ENCODE measurements at places on chromosomes 4 and X.

DNA sequence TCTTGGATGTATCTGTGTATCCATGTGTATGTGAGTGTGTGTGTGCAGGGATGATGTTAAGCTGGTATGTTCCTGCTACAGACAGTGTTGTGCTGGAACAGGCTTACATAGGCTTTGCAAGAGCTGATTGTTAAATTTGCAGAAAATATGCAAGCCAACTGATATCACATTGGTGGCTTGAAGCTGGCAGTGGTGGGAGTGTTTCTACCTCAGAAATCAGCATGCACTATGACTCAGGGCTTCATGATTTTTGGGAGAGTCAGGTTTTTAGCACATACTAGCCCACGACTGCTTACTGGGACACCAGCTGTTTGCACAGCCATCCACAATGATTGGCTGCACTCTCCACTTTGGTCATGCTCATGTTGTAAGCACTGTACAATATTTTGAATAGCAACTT is 261.8 kb downstream of the DHX15 start:
- H3K36me3 ChIP-seq: no peaks in the 10 kb centered on the region
- no peaks in the 10 kb centered on the region for H3K4me1 ChIP-seq
- H3K4me3 ChIP-seq: no peak overlapping the region
- H3K27me3 ChIP-seq: peaks cover 43% of the 10 kb centered on the region
- H3K27ac ChIP-seq: no peak overlapping the region

DNA sequence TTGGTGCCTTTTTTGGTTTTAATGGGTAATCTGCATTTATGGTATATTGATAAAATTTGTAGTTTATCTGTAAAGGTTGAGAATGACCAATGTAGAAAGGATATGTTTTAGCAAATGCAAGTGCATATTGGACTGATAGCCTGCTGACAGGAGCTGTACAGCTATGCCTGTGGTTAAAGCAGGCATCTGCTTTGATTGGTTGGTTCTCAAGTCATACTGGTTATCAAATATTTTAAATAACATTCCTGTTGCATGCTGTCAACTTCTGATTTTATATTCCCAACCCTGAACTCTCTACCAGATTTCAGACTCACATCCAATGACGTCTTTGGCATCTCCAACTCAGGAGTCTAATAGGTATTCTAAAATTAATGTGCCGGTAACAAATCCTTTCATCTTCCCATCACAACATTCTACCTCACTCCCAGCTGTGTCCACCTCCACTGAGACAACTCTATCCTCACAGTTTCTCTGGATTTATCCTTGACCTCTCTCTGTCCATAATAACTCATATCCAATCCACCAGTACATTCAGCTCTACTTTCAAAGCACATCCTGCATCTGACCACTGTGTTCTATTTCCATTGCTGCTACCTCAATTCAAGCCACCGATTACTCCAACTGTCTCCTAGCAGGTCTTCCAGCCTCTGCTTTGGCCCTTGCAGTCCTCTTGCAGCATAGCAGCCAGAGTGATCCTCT is 125.7 kb downstream of the CAMK2D start:
- H3K4me3 ChIP-seq: no peak overlapping the region
- no peaks in the 10 kb centered on the region for H3K36me3 ChIP-seq
- no peaks in the 10 kb centered on the region for H3K27me3 ChIP-seq
- DNase-seq: no peak
- H3K4me1 ChIP-seq: no peaks in the 10 kb centered on the region
- H3K27ac ChIP-seq: no peak overlapping the region

- H3K27me3 ChIP-seq: no peaks in the 10 kb centered on the region
- no peaks in the 10 kb centered on the region for H3K36me3 ChIP-seq
- H3K4me3 ChIP-seq: no peak overlapping the region
- no peak overlapping the region for H3K27ac ChIP-seq
Measured at GRCh38 chr4:23134331-23134730, 441.6 kb downstream of the GBA3 start.

DNA sequence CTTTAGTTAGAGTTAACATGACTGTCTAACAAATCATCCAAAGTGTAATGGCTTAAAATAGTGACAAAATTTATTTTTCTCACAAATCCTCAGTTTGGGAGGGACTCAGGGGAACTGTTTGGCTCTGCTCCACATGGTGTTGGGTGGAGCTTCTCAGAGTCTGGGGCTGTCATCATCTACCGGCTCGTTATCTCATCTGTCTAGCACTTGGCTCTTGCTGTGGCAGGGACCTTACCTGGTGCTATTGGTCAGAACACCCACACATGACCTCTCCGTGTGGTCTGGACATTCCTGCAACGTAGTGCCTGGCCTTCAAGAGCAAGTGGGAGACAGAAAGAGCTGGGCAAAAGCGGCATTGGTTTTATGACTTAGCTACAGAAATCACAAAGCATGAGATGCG is 866.9 kb upstream of the FRG1 start:
- no peaks in the 10 kb centered on the region for H3K4me1 ChIP-seq
- H3K27me3 ChIP-seq: peaks cover 7% of the 10 kb centered on the region
- H3K4me3 ChIP-seq: no peak overlapping the region
- no peaks in the 10 kb centered on the region for H3K36me3 ChIP-seq

DNA sequence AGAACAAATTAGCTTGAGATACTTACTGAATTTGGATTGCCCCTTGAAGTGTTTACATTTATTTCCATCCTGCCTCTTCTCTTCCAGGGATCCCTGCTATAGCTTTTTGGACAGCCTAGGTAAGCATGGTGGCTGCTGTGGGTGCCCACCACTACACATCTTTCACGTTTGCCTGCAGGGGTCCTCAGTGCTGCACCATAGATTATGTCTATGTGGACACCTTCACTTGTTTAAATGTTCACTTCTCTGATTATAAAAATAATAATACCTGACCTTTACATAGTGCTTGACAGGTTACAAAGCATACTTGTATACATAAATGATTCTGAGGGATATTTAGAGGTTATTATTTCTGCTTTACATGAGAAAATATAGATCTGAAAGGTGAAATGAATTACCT is 67.9 kb upstream of the SLC4A4 start:
- no peaks in the 10 kb centered on the region for H3K36me3 ChIP-seq
- H3K27me3 ChIP-seq: no peaks in the 10 kb centered on the region
- no peak overlapping the region for H3K4me3 ChIP-seq
- peak; percentile 35 for DNase-seq

GRCh38 chrX:39550795-39551361 is 546.9 kb downstream of the BCOR start:
- no peak for DNase-seq
- peaks cover 17% of the 10 kb centered on the region for H3K27me3 ChIP-seq
- H3K4me1 ChIP-seq: no peaks in the 10 kb centered on the region
- no peak overlapping the region for H3K4me3 ChIP-seq
- H3K36me3 ChIP-seq: no peaks in the 10 kb centered on the region

- H3K36me3 ChIP-seq: peaks cover 86% of the 10 kb centered on the region
- H3K4me1 ChIP-seq: peaks cover 5% of the 10 kb centered on the region
- no peak overlapping the region for H3K4me3 ChIP-seq
- no peak for DNase-seq
Measured at GRCh38 chrX:21974011-21974385, 33.5 kb downstream of the SMS start.

- H3K4me1 ChIP-seq: no peaks in the 10 kb centered on the region
- no peak overlapping the region for H3K27ac ChIP-seq
- no peaks in the 10 kb centered on the region for H3K36me3 ChIP-seq
- no peak for DNase-seq
Measured at GRCh38 chr4:164509951-164510350, 244.0 kb upstream of the SMIM31 start.

Measured in nephron progenitor cell (in vitro differentiated cells).